GDM1 (cell line): ENCODE measurements at places on chromosomes 1 and 21.

DNA sequence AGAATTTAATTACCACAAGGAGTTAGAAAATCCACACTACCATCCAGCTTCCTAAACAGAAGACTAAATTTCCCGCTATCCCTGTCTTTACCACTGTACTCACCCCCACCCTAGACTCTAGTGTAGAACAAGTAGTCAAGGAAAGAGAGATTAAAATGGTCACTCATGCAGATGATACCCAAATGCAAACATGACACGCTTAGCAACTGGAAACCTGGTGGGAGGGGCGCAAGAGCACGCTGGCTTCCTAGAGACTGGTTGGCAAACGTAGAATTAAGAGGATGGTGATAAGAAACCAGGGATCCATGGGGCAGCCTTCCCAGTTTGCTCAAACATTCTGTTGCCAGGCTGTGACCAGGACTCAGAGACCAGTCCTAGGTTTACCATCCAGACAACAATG is 9.9 kb upstream of the LDLRAD1 start:
- DNase-seq: no peak

GRCh38 chr1:217482356-217483102 is 148.4 kb downstream of the GPATCH2 start:
- peak; percentile 15 for DNase-seq

DNA sequence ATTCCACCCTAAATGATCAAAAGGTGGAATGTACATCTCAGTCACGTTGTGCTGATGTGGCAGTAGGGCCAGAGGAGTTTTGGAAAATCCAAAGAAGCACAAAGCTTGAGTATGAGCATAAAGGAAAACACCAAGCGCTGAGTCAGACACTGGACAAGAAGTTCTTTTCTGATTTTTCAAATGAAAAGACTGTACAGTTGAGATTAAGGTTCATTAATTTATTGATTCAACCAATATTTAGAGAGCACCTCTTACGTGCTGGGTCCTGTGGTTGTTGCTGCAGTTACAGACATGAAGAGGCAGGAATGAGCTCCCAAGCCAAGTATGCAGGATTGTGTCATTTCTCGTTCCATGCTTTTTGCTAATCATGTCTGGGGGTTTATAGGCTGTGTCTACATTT is 28.9 kb upstream of the APP start:
- DNase-seq: no peak

DNA sequence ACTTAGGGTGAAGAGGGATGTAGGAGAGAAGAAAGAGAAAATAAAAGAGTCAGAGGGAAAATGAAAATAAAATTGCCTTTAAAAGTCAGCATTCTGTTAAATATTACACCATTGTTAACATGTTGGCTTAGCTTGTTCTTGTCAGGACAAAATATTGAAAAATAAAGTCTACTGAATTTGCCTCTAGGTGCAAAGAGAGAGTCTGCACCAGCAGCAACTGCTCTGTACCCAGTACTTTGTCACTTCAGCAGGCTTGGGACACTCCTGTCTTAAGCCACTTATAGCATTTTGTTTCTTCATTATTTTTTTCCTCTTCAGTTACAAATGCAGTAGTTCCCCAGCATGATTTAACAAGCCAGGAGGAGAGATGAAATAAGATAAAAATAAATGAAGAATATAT is 11.0 kb upstream of the USH2A start:
- no peak for DNase-seq

GRCh38 chr1:152630596-152630995 is 7.7 kb upstream of the LCE3A start:
- no peak for DNase-seq

DNA sequence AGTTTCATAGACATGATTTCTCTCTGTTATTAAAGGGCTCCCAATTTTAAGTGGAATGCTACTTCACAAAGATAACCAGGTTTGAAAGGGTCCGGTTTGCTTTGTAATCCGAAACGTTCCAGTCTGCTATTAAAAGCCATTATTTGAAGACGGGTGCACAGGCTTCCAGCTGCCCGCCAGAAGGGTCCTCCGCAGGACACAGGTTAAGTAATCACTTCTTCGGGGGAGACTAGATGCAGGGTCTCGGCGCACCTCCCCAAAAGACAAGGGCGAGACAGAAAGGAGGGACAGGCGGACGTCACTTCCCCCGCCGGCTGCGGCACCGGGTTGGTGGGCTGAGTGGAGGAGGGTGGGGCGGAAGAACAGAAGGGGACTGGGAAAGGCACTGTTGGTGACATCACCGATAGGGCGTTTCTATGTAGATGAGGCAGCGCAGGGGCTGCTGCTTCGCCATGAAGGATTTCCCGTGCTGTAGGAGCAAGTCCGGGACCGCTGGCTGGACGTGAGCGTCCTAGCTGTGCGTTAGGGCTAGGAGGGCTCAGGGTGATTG is 8.9 kb downstream of the RNU1-2 start:
- peak; percentile 96 for DNase-seq

GRCh38 chr1:35857830-35858229 is 25.2 kb upstream of the AGO1 start:
- DNase-seq: no peak

- DNase-seq: no peak
Observed at GRCh38 chr1:31306278-31306677, 9.4 kb downstream of the ZCCHC17 start.

- no peak for DNase-seq
Observed at GRCh38 chr21:21907271-21907670, 909.1 kb downstream of the NCAM2 start.

DNA sequence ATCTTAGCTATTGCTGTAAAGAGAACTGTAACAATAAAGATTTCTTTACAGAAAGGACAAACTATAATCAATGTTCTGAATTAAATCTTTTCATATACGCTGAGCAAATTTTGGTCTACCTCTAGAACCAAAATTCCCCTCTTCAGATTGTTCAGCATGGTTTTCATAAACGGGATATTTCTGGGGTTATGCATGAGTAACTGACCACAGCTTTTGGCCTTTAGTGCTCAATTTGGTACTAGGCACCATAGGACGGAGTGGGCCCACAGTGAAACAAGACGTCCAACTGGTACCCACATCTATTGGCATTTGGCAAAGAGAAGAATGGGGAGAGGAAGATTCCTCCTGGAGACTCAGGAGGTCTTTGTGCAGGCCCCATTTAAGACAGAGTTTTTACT is 184.5 kb downstream of the TGFBR3 start:
- no peak for DNase-seq

- DNase-seq: no peak
Observed at GRCh38 chr1:72954943-72955342, 672.6 kb upstream of the NEGR1 start.

- no peak for DNase-seq
Observed at GRCh38 chr1:209610631-209610905, 27.1 kb downstream of the CAMK1G start.

GRCh38 chr1:161928056-161928455 is 95.6 kb downstream of the OLFML2B start:
- no peak for DNase-seq

DNA sequence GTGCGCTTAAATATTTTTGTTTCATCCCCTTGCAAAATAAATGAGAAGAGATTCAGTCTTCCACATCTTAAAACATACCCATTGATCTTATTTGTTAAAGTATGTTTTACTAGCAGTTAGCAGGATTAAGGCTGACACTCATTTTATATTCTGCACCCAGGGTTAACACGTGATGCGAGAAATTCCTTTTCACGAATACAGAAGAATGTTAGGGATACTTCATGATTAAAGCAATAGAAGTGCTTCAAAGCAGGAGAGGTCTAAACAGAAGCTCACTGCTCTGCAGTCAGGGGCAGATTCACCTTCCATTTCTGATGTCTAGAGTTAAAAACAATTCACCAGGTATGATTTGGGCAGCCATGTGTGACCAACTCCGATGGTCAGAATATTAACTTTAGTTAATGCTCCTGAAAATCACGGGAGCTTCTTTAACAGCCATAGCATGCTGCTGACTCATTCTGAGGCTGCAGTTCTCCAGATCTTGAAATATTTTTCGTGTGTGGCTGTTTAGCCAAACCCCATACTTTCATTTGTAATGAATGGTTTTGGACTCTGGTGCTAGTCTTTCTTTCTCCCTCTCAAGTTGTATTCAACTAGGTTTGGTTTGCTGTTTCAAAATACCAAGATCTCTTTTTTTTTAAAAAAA is 19.7 kb downstream of the BCAR3 start:
- DNase-seq: no peak

- no peak for DNase-seq
Observed at GRCh38 chr1:61474269-61474817, 250.6 kb downstream of the TM2D1 start.

- no peak for DNase-seq
Observed at GRCh38 chr1:32899586-32900296, 1.4 kb downstream of the TMEM54 start.

GRCh38 chr1:80925130-80925805 is 875.5 kb upstream of the ADGRL2 start:
- no peak for DNase-seq

GRCh38 chr21:41828884-41829360 is 50.2 kb downstream of the PRDM15 start:
- no peak for DNase-seq
